Daoy (cell line): ENCODE measurements at places on chromosomes 1 and 21. TPM values are rescaled to one million over a fixed set of nuclear protein-coding genes. Genes with fewer than 3 reads are reported as not detected.

The THRAP3 gene
- total RNA-seq, result 57.4 and 76.3 TPM in 2 replicates

The MTOR gene
- total RNA-seq, result 34.8 and 42.5 TPM in 2 replicates

The CRYAA gene
- total RNA-seq, result not detected in 2 replicates

The SH3BGR gene
- total RNA-seq, result 4.3 and 4.6 TPM in 2 replicates

The ACTRT2 gene
- total RNA-seq, result not detected in 2 replicates

The ZNF593OS gene
- total RNA-seq, result not detected in 2 replicates
